ENCODE measurements at places on chromosomes 6 and 20.

DNA sequence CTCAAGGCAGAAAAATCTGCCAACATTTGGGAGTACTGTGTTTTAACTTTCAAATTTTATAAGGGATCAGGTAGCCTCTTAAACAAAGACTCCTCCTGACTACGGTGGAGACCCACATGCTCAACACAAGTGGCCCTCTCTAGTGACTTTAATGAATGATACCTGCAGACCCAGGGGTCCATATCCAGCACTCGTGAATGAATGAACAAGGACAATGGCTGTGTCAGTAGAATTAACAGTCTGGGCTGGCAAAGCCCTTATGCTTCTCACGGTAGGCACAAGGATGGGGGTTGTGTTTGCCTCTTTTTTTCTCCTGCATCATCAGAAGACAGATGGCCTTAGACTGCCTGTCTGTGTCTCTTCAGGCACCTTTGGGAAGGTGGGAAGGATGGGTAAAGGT, 112.6 kb upstream of the TRAF3IP2 start:
- no peak for DNase-seq

- DNase-seq = no peak
These were observed 7.6 kb upstream of the SYNDIG1 start for GRCh38 chr20:24461848-24462247.

- DNase-seq = no peak
These were observed 62.4 kb upstream of the TMEM200A start for GRCh38 chr6:130303431-130303830.

GRCh38 chr6:135932651-135933050, 81.2 kb downstream of the PDE7B start:
- no peak for DNase-seq

- peak; percentile 58 for DNase-seq
These were observed 887.1 kb downstream of the TFAP2A start for GRCh38 chr6:9527679-9528286.

GRCh38 chr20:43138061-43138770, 51.5 kb downstream of the PTPRT start:
- DNase-seq = no peak

- no peak for DNase-seq
These were observed 22.2 kb downstream of the ZNF831 start for GRCh38 chr20:59185809-59186208.

DNA sequence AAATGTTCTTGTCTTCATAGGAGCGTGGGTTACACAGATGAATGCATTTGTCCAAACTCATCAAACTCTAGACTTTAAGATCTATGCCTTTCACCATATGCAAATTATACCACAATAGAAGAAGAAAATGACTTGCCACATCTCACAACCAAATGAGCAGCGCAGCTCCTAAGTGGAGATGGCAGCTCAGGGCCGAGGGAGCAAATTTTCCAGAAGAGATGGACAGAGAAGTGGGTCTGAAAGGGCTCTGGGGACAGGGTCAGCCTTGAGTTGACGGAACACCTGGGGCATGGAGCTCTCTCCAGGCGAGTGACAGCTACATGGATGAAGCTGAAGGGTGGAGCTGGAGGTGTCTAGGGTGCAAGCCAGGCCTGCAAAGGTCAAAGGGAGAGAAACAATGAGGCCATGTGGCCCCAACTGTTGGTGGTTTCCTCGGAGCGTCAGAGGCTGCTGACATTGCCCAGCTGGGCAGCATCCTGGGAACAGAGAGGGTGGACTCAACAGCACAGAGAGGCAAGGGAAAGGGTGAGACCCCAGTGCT, 228.3 kb downstream of the NRN1 start:
- no peak for DNase-seq

Measured in NCI-H146 (cell line).